Activated CD8-positive, alpha-beta T cell treated with anti-CD3 and anti-CD28 coated beads, Interleukin-2, amount 10 ng/mL, durations not matched to agents 7 days and 5 days (primary cell): ENCODE measurements at places on chromosomes 6 and 20. TPM values are rescaled to one million over a fixed set of nuclear protein-coding genes. Genes with fewer than 3 reads are reported as not detected.

DPPA5 gene
- total RNA-seq, result not detected

PGC gene
- not detected for total RNA-seq

TREML1 gene
- total RNA-seq, result not detected

LRRC1 gene
- total RNA-seq, result 4.2 TPM

GRCh38 chr20:6053064-6053775, 640 bp downstream of the LRRN4 start:
- no peak overlapping the region for H3K27ac ChIP-seq
- no peak for DNase-seq
- H3K4me1 ChIP-seq, result peaks cover 8% of the 10 kb centered on the region
- H3K4me3 ChIP-seq, result no peak overlapping the region
- H3K36me3 ChIP-seq, result no peaks in the 10 kb centered on the region

DNA sequence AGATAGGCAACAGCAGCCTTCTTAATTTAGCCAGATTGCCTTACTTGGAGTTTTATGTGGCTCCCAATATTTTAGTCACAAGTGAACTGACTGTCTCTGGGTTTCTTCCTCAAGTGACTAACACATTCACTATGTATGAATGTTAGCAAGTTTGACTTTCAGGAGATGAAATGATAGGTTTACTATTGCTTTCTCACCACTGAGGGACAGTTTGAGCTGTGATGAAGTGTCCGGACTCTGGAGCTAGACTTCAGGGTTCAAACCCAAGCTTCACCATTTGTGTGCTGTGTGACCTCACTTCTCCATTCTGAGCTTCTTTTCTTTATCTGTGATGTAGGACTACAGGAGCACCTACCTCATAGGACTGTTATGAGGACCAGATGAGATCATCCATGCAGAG, 8.2 kb downstream of the DHX35 start:
- H3K27me3 ChIP-seq, result no peaks in the 10 kb centered on the region
- no peak overlapping the region for H3K4me3 ChIP-seq
- no peak for DNase-seq

DNA sequence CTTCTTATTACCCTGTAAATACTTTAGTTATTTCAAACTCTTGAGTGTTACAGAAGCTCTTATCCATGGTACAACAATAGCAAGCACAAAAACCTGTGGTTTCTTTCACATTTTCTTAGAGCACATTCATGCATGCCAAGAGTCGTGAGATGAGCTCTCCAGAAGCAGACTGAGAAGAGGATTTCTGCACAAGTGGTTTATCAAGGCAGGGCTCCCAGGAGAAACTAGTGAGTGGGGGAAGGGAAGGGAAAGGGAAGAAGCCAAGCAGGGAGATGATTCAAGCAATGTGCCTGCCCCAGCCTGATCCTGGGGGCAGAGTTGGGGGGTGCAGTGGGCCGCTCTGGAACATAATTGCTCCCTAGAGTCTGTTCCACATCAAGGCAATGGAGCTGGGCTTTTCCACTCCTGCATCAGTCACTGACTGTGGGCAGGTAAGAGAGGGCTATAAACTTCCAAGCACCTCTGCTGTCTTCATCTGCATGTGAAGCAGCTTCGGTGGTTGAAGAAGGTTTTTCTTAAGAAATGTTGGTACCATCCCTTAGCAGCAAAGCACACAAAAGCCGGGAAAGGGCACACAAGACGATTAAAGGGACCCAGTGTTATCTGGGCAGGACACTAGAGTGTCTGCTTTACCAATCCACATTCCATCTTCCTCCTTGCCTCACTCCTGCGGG, 152.1 kb downstream of the PLCB4 start:
- no peaks in the 10 kb centered on the region for H3K27me3 ChIP-seq
- no peak for DNase-seq
- no peaks in the 10 kb centered on the region for H3K4me1 ChIP-seq
- no peaks in the 10 kb centered on the region for H3K36me3 ChIP-seq

DNA sequence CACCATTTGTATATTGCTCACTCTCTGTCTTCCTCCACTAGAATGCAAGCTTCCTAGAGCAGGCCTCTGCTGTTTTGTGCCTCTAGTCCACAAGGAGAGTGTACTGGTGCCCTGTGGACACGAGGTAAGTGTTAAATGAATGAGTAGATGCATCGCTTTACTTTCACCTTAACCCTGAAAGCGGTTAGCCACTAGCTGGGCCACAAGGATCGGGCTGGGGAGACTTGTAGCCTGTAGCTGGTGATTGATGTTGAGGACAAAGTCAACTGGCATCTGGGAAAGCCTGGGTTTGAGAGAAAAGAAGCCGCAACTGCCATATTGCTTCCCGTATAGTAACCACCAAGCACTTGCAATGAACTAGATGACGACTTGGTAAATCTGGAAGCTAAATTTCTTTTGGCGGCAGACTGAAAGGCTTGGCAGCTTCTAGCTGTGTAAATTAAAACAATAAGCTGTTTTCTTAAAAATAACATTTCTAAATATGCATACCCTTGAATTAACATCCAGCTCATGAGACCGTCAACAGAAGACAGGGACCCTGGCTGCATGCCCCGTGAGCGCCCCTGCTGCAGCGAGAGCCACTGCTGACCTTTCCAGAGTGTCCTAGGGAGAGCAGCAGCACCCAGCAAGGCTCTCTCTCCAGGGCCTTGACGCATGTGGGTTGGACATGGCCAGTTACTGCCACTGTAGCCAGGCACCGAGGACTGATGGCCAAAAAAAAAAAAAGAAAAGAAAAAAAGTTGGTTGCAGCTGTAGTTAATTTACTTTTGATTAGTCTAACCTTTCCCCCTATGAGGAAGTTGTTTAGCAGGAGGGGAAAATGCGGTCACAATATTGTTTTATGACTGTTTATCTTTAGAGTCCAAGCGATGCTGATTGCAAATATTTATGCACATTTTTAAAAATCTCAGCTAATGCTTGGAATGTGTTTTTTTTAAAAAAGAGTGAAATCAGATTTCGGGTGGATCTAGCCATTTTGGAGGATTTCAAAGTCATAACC, 315.1 kb downstream of the TFAP2C start:
- no peak for DNase-seq
- no peaks in the 10 kb centered on the region for H3K4me1 ChIP-seq
- no peak overlapping the region for H3K27ac ChIP-seq
- H3K4me3 ChIP-seq, result no peak overlapping the region
- no peaks in the 10 kb centered on the region for H3K27me3 ChIP-seq

- no peak overlapping the region for H3K4me3 ChIP-seq
- no peaks in the 10 kb centered on the region for H3K36me3 ChIP-seq
- DNase-seq, result no peak
These were observed 181.4 kb upstream of the CST7 start for GRCh38 chr20:24767623-24768100.

DNA sequence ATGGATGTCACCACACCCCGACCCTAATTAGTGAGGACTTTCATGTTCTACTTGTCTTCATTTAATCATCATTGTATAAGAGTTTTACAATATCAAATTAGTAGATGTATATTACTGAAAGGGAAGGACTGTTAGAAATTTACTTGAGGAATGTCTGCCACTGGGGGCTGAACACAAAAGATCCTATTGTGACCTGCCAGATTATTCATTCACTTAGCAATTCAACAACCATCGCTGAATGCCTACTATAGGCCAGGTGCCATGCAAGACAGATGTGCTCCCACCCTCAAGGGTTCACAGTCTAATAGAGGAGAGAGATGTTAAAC, 8.0 kb upstream of the RBCK1 start:
- no peaks in the 10 kb centered on the region for H3K27me3 ChIP-seq
- peaks cover 35% of the 10 kb centered on the region for H3K36me3 ChIP-seq
- no peak overlapping the region for H3K4me3 ChIP-seq
- H3K4me1 ChIP-seq, result peaks cover 23% of the 10 kb centered on the region
- DNase-seq, result no peak
- H3K27ac ChIP-seq, result no peak overlapping the region

GRCh38 chr20:63602321-63602720, 24.6 kb downstream of the GMEB2 start:
- H3K27me3 ChIP-seq, result no peaks in the 10 kb centered on the region
- DNase-seq, result no peak
- H3K4me3 ChIP-seq, result no peak overlapping the region
- H3K27ac ChIP-seq, result peak overlapping the region; percentile 30
- peaks cover 8% of the 10 kb centered on the region for H3K4me1 ChIP-seq

GRCh38 chr6:7315948-7316365, 3.0 kb upstream of the SSR1 start:
- no peaks in the 10 kb centered on the region for H3K27me3 ChIP-seq
- DNase-seq, result no peak
- H3K4me3 ChIP-seq, result no peak overlapping the region
- no peak overlapping the region for H3K27ac ChIP-seq
- peaks cover 24% of the 10 kb centered on the region for H3K4me1 ChIP-seq
- peaks cover 11% of the 10 kb centered on the region for H3K36me3 ChIP-seq

DNA sequence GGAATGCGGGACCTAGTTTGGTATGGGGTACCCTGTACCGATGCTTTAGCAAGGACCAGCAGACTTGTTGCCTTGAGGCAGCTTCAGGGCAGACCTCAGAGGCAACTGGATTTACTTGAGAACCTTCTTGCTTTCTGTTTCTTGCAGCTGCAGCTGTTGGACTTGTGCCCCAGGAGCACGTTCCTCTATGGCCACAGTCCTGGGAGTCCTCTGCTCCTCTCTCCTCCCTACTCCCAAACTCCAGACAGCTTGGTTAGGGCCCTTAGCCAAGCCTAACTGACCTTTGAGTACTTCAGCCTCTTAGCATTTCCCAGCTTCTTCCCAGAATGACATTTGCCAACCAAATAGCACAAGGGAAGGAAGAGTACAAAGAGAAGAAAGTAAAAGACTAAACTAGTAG, 34.7 kb downstream of the GHRH start:
- peaks cover 76% of the 10 kb centered on the region for H3K36me3 ChIP-seq
- peaks cover 2% of the 10 kb centered on the region for H3K4me1 ChIP-seq
- H3K4me3 ChIP-seq, result no peak overlapping the region
- no peaks in the 10 kb centered on the region for H3K27me3 ChIP-seq

DNA sequence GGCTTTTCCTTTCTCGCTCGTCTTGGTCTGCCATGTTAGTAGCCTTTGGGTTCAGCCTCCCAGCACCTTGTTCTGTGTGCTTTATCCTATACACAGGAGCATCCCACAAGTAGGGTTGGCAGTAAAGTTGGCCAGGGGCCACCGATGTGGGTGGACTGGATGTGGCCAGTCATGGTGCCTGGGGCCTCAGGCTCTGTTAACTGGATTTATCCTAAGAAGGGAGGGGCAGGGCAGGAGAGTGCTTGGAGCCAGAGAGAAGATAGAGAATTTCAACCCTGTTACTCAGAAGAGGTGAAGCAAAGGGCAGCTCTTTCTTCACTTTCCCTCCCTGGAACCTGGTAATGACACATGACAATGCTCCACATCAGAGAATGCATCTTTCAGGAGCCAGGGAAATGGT, 14.1 kb upstream of the SIRPB2 start:
- H3K4me1 ChIP-seq, result peaks cover 3% of the 10 kb centered on the region
- H3K27ac ChIP-seq, result no peak overlapping the region
- H3K4me3 ChIP-seq, result no peak overlapping the region
- H3K27me3 ChIP-seq, result peaks cover 44% of the 10 kb centered on the region

GRCh38 chr6:16824845-16825685, 63.8 kb upstream of the ATXN1 start:
- H3K27me3 ChIP-seq, result peaks cover 16% of the 10 kb centered on the region
- no peaks in the 10 kb centered on the region for H3K36me3 ChIP-seq
- no peak overlapping the region for H3K4me3 ChIP-seq
- H3K27ac ChIP-seq, result no peak overlapping the region
